Activated CD4-positive, CD25-positive, alpha-beta regulatory T cell treated with anti-CD3 and anti-CD28 coated beads, Interleukin-2, amount 50 U/mL, for 72 hours (primary cell): ENCODE measurements at places on chromosomes 3 and 15.

GRCh38 chr15:54289590-54290136 lies 311.4 kb downstream of the UNC13C start:
- DNase-seq, result no peak

DNA sequence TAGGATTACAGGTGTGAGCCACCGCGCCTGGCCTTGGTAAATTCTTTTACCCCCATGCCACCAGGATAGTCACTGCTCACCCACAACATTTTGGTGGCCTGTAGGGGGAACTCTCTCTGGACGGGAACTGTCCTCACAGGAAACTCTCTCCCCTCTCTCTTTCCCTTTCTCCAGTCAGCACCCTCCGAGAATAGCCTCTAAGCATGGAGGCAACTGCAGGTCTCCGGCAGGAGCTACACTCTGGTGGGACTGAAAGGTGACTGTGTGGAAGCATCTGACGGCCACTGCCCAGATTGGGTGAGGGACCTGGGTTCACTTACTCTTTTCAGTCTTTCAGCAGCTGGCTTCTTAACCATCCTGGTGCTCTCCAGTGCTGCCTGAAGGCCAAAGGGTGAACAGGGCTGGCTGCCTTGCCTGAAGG lies 21.3 kb downstream of the TRANK1 start:
- DNase-seq, result no peak

GRCh38 chr15:74585857-74586256 lies 29.8 kb upstream of the CLK3 start:
- DNase-seq, result no peak

DNA sequence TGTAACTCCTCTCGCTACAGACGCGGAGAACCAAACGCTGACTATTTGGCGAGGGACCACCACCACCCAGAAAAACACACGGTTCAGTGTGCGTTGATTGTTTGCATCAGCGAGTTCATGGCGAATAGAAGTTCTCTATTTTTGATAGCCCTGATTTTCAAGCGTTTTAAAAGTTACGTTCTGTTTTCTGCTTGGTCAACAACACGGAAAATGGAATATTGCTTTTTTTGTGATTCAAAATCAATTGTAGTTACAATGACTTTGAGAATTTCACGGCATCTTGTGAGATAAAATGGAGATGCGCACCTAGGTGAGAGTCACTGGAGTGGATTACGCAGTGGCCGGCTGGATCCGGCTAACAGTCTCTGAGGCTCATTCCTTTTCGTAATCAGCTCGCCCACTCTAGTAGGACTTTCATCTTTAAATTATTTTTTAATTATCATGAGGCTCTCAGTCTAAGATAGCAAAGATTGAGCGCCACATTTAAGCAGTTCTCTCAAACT lies 54.8 kb downstream of the CCDC54 start:
- no peak for DNase-seq

DNA sequence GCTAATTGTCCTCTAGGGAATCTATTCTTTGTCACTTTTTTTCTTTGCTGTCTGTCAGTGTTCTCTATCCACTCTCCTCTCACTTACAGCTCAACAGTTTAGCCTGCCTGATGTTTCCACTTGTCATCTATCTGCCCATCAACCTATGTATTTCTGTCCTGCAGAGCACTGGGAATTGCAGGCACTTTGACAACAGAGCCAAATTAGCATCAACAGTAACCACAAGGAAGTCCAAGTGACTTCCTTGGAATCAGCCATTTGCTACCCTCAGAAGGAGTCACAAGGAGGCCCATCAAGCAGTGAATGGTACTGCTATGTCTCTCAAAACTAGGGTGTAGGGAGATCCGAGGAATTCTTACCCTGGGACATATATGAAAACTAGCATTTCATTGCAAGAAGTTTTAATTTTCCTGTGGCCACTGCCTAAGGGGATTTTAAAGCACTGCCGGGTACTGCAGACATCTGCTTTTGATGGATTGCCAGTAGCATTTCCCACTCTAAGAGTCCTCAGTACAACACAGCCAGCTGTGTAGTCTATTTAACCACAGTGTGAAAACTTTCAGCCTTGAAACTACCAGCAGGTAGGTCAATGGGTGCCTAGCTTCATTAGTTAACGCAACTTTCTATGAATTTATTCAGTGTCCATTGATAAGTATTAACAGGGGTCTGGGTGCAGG lies 898.8 kb downstream of the NTRK3 start:
- no peak for DNase-seq

DNA sequence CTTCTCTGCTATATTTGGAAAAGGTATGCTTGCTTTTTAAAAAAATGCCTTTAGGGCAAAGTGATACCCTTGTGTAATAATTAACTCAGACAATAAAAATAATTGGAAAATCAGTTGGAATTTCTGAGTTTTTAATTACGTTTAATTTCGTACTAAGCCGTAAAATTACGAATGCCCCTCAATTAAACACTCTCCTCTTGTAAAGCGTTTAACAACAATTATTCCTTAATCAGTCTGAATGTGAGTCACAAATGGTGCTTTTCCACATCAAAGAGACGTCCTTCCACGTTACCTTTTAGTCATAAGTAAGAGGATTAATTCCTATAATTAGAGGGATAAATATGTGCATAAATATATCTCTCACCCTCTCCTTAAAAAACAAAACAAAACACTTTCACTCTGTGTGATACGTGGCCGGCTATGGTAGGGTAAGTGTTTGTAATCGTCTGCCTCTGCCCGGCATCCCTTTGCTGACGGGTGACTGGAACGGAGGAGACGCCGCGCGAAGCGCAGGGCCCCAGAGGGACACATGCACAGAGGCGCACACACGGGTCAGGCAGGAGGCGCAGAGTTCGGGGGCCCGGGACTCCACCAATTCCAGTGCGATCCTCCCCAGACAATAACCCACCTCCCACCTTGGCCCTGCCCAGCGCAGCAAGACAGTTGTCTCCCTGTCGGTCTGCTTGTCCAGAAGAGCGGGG lies 9.7 kb upstream of the MEIS2 start:
- DNase-seq, result no peak

- no peak for DNase-seq
Measured at GRCh38 chr3:10249833-10250232, 1.6 kb downstream of the TATDN2 start.

DNA sequence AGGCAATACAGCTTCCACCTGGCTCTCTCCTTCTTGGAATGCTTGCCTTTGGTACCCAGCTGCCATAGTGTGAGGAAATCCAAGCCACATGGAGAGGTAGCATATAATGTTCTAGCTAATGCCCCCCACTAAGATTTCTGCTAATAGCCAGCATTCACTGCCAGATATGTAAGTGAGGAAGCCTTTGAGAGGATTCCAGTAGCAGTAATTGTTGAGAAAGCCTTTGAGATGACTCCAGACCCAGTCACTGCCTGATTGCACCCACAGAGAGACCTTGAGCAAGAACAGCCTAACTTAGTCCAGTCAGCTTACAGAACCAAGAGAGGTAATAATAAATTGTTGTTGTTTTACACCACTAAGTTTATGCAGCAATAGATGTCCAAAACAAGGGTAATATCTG lies 63.1 kb downstream of the STRIT1 start:
- DNase-seq, result no peak

- DNase-seq, result no peak
Measured at GRCh38 chr3:146496726-146497125, 27.4 kb upstream of the PLSCR2 start.

DNA sequence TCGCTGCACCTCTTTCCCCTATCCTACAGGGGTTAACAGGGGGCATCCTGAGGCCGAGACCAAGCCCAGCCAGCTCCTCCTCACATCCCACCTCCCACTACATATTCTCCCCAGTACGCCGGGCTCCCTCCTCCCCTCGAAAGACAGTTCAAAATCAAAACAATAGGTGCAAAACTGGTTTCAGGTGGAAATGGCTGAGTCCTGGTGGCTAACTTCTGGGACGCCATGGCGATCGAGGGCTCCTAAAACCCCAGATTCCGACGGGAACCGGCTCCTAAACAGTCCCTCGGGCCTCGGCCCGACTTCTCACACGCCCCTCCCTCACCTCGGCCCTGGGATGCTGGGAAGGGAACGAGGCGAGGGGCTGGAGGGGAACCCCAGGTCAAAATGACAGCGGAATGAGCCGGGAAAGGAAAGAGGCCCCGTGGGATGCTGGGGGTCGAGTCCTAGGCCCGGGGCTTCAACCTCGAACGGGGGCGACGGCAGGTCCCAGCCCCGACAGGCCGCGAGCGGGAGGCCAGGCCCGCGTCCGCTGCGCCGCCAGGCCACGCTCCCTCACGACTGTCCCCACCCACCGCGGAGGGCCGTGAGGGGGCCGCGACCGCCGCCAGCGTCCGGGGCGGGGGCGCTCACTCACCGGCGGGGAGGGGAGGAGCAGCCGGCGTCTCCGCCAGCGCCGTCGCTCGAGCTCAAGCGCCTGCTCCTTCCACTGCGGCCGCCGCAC lies 492 bp downstream of the TMCC1 start:
- DNase-seq, result no peak

DNA sequence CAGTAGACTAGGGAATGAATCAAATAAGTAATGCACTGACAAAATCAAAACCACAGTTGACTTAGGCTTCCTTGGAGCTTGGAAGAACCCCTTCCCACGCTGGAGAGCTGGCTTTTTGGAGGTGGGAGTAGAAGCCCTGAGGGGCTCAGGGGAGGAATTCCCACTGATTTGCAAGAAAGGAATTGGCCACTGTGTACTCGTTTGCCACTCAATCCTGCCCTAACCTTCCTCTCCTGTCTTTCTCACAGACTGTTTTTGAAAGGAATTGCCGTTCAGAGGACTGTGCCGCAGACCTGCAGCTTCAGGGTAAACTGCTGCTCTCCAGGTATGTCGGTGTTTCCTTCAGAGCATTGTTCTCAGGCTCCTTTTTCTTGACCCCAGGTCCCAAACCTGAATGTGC lies 208.2 kb upstream of the CTDSPL start:
- DNase-seq, result no peak

DNA sequence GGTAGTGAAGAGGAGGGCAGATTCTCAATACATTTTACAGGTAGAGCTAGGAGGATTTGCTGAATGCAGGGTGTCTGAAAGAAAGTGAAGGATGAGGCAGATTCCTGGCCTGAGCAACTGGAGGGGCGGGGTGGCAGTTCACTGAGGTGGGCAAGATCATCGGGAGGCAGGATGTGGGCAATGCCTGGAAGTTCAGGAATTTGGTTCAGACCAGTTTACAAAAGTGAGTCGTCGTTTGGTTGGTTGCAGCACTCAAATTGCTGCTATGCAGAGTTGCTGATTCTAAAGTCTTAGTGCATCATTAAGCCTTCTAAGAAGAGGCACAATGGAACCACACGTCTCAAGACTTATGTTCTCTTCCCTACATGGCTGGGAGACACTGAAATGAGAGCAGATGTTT lies 134.0 kb downstream of the MFSD1 start:
- no peak for DNase-seq

- DNase-seq, result no peak
Measured at GRCh38 chr3:189477614-189478013, 153.6 kb upstream of the TP63 start.

- no peak for DNase-seq
Measured at GRCh38 chr3:46926871-46927717, 49.5 kb downstream of the CCDC12 start.

DNA sequence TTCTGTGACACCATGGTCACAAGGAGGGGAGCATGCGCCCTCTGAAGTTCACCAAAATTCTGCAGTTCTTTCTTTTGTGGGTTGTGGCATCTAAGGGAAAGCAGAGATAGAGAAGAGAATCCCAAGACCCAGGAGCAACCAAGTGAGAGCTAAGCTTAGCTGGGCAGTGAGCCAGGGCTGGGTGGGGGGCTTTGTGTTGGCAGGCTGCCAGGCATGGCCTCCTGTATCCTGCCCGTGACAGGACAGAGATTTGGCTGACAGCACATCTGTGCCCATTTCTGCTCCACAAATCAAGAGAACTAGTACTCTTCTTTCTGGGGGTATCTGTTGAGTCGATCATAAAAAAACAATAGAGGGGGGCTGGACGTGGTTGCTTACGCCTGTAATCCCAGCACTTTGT lies 66.2 kb downstream of the NMNAT3 start:
- no peak for DNase-seq

- no peak for DNase-seq
Measured at GRCh38 chr15:78461171-78461888, 23.3 kb downstream of the IREB2 start.

DNA sequence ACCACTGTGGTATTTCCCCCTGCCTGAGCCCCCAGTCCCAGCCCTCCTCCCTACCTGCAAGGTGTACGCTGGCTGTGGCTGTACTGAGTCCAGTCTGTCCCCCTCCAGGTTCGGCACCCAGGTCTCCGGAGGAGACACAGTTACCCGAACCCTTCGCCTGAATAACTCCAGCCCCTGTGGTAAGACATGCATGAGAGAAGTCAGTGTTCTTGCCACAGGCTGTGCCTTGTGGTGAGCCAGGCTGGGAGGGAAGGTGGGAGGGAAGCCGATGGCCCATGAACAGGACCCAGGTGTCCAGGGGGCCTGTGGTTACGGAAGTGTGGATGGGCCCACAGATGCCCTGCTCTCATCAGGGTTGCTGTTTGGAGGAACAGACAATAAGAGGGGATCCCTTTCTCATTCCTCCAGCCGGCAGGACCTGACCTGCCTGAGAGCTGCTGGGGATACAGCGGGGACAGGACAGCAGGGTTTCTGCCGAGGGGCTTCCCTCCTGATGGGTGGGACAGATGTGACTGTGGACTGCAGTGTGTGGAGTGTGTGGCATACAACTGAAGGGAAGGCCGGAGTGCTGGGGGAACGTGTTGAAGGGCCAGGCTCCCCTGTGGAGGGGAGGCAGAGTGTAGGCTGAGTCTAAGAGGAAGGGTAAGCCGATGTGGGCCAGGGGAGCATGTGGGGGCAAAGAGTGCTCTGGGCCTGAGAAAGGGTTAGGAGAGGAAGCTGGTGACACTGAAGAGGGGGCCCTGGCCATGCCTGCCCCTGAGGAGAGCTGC lies 21.9 kb downstream of the ACAA1 start:
- peak; percentile 26 for DNase-seq

DNA sequence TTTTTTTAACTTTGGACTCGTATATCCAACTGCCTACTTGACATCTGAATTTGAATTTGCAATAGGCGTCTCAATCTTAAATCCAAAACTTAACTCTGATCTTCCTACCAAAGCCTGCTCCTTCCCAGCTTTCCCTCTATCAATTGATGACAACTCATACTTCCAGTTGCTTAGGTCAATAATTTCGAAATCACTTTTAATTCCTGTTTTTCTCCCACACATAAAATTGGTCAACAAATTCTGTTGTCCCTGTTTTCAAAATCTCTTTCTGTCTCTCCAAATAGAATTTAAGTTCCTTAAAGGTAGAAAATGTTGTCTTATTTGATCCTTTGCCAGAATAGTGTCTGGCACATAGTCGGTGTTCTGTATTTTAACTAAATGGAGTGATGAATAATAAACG lies 332.4 kb downstream of the SATB1 start:
- DNase-seq, result no peak

GRCh38 chr15:73684581-73685455 lies 635 bp downstream of the CD276 start:
- no peak for DNase-seq

DNA sequence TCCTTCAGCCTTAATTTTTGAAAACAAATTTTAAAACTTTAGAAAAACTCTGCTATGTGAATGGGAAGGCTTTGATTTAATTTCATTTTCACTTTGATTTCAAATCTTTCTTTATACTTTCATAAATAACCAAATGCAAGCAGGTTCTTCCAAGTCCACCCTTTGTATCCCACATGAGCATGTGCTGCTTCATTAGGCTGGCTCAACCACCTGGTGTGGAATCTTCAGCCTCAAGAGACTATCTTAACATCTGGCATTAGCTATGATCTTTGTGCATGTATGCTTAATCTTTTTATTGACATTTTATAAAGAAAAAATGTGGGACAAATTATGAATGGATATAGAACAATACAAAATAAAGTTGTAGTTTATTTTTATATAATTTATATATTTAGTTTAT lies 81.8 kb upstream of the MLF1 start:
- no peak for DNase-seq
